MG63 (cell line): ENCODE measurements at places on chromosomes 16 and 17. TPM values are rescaled to one million over a fixed set of nuclear protein-coding genes. Genes with fewer than 3 reads are reported as not detected.

Gene CDH3
- not detected in 2 replicates for total RNA-seq

Gene CDC42EP4
- 37.7 and 52.4 TPM in 2 replicates for total RNA-seq

Gene OR3A2
- total RNA-seq: not detected in 2 replicates

Gene CHP2
- not detected in 2 replicates for total RNA-seq
